ENCODE measurements at places on chromosomes 4 and X.

- DNase-seq: no peak
Observed at GRCh38 chrX:63764946-63765345, 20.1 kb downstream of the ARHGEF9 start.

DNA sequence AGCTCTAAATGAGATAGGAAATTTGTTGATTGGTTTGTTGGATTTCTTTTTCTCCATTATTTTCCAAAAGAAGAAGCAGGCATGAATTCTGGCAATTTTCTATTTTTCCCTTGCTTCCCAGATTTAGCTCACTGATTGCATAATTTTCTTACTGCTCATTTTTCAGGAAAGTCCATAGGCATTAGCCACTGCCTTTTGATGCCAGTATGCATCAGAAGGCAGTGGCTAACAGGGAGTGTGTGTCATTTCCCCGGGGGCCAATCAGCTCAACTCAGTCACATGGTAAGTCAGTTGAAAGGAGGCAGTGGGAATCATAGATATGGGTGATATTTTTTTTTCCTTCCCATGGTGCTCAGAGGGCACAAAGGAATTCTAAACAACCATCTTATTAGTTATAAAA lies 156.7 kb downstream of the TRIML1 start:
- no peak for DNase-seq

DNA sequence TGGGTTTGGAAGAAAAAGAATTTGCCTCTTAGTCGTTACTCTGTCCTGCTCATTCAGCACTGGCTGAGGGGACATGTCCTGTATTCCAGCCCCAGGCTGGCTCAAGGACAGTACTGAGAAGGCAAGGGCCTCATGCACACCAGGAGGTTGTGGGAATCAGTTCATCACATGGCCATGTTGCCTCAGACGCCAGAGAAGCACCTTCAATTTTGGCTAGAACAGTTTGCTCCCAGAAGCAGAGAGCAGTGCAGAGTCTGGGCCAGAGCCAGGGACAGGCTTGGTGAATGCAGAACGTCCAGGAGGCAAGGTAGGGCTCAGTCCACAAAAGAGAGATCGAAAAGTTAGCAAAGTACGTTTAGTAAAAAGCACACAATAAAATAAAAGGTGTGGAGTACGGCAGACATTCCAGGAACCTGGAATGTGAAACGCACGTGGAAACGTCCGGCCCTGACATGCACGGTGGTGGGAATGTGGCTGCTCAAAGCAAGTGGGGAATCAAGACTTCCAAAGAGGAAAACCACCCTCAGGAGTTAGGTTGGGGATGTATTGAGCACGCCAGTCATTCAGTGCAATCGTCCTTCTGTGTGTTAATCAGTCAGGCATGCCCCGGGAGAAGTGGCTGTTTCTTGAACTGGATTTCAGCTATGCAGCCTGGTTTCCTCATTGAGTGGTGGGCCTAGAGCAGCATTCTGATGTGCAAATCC lies 1.2 kb upstream of the SLC2A9 start:
- DNase-seq: no peak

GRCh38 chr4:57195622-57196021 lies 85.4 kb upstream of the IGFBP7 start:
- DNase-seq: no peak

- no peak for DNase-seq
Observed at GRCh38 chr4:8439168-8439567, 1.4 kb downstream of the ACOX3 start.

- DNase-seq: no peak
Observed at GRCh38 chr4:109683621-109684253, 19.5 kb downstream of the CASP6 start.

GRCh38 chrX:150257353-150258175 lies 105.6 kb upstream of the MAMLD1 start:
- no peak for DNase-seq

DNA sequence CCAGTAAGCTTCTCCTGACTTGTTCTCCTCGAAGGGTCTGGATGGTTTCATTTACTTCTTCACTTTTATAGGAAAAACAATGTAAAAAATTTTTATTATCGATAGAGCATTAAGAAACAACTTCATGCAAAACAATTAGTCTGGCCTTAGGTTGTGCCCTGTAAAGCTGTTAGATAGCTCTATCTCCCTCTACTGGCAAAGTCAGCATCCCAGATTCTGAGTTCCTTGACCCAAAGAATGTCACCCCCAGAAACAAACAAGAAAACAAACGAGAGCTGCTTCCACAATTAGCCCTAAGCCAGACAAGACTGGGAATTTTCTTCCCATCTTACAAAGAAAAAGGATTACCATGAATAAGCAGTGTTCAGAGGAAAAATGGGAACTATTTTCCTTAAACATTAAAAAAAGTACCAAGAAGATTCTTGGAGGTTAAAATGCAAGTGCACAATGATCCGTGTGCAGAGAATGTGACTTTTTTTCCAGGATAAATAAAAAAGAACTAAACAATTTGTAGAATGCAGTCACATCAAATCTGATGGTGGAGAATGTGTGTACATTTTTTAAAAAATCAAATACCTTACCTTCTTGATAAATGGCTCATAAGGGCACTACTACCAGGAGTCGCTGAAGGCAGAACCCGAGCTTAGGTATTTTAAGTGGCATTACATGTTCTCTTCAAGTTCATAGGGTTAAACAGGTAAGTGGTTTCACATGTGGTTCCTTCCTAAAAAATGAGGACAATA lies 293.2 kb downstream of the FBXO8 start:
- DNase-seq: no peak

DNA sequence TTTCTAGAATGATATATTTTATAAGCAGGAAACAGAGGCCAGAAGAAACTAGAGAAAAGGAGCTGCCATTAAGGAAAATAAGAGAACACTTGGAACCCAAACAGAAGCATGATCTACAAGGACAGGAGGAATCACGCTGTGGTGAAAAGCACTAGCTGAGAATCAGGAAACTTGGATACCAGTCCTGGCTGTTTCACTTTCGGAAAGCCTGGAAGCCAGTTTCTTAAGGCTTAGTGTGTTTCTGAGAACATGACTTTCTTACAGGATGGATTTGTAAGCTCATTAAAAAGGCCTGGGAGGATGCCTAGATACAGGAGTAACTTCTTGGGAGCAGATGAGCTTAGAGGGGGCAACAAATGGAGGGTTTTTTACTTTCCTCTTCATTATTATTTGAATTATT lies 36.9 kb downstream of the TLL1 start:
- no peak for DNase-seq

DNA sequence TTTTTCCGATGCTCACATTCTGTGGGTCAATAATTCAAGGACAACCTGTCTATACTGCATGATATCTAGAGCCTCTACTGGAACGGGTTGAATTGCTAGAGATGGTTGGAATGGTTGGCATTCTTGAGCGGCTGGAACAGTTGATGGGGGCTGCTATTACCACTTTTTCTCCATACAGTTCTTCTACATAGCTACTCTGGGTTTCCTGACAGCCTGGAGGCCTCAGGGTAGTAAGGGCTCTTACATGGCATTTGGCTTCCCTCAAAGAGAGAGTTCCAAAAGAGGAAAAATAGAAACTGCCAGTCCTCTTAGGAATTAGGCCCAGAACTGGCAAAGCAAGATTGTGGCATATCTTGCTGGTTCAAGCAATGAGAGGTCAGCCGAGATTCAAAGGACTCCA lies 53.1 kb downstream of the NAA11 start:
- no peak for DNase-seq

DNA sequence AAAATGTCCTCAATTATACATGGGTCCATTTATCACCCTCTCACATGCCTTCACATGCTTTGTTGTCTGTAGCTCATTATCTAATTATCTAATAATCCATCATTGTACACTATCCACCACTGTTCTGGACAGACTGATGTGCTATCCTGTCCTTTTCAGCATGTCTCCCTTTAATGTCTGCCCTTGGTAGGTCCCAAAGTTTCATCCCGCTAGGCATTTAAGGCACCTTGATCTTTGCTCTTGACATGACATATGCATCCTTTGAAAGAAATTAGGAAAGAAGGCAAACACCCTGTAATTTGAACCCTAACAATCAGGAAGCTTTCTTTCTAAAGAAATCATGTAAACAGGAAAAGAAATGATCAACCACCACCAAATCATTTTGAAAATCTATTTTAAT lies 5.7 kb downstream of the CHST7 start:
- no peak for DNase-seq

GRCh38 chr4:96103086-96103485 lies 263.2 kb downstream of the PDHA2 start:
- DNase-seq: no peak

DNA sequence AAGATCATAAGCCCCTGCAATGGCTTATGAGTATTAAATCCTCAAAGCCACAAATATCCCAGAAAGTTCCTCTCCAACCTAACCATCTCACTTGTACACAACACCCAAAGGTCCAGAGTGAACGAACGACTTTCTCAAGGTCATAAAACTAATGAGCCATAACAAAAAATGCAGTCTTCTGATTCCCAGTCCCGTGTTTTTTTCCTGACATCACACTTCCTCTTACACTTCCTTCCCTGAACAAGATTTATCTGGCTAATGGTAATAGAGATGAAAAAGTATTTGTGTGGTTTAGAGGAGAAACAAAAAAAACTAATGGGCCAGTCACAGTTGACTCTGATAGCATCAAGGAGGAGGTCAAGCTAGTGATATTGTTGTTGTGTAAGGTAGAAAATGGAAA lies 99.5 kb upstream of the KLHL13 start:
- no peak for DNase-seq

- no peak for DNase-seq
Observed at GRCh38 chrX:125977851-125978250, 188.2 kb downstream of the DCAF12L2 start.

DNA sequence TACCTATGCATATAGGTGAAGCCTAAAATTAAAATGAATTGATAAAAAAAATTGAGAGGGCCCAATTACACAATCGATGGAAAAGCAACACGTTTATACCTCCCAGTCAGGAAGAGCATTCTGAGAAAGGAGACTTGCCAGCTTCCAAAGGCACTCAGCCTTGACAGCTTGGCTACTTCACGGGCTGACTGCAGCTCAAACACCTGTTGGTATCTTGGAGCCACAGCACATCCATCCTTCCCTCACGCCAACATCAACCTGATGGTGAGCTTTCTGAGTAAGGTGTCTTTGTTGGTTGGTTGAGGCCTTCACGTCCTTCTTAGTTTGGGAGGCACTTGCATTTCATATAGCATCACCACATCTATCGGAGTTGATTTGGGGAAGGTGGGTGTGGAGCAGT lies 598.9 kb upstream of the DIPK2B start:
- no peak for DNase-seq

DNA sequence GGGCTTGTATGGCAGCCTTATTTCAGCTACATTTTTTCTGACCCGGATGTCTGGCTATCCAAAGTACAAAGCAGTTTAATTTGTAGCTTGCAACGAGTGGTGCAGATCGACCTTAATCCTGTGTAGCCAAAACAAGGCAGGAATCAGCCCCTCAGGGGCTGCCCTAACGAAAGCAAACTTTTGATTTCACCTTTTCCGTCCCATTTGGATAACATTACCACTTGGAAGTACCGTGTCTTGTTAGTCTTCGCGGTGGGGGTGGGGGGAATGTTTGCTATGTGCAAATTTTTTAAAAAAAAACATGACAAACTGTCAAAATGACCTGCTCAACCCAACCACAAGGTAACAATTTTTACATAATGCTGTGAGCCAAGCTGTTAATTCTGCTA lies 766 bp upstream of the DNAJB14 start:
- DNase-seq: no peak

DNA sequence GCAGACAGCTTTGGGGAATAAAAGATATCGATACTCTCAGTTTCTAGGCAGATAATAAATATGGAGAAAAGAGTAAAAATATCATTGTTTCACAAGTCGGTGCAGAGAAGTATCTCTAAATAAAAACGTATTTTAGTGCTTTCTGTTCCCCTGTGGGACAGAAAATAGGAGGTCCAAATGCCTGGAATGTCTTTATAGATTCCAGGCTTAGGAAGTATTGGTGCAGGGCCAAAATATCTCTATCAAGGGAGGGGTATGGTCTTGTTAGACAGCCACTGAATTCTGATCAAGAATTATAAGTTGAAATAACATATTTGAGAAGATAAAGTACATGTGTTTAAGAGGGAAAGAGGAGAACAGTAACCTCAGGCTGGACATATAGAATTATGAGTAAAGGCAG lies 596.4 kb downstream of the PCDH18 start:
- no peak for DNase-seq

- no peak for DNase-seq
Observed at GRCh38 chr4:152206185-152206584, 329.7 kb downstream of the FBXW7 start.

DNA sequence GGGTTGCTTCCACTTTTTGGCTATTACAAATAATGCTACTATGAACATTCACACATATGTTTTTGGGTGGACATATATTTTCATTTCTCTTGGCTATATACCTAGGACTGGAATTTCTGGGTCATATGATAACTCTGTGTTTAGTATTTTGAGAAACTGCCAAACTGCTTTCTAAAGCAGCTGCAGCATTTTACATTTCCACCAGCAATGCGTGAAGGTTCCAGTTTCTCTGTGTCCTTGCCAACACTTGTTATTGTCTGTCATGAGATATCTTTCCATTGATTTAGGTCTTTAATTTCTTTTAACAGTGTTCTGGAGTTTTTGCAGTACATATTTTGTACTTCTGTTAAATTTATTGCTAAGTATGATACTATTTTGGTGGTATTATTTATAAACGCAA lies 48.3 kb downstream of the CLCN5 start:
- no peak for DNase-seq

GRCh38 chrX:53280331-53281320 lies 758 bp downstream of the IQSEC2 start:
- no peak for DNase-seq

DNA sequence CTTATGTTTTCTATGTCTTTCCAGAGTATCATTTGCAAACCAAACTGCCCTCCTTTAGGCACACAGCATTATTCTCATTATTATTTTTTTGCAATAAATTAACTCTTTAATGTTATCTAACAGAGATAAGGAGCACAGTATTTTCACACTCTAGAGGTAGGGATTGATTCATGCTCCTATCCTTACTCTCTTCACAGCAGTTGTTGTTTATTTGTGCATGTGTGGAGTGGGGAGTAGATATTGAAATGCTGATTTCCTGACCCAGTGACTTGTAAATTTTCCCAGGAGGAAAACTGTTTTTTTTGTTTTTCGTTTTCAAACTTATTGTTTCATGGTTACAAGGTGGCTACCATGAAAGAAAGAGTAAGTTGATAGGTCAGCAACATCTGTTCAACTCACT lies 140.0 kb downstream of the NPFFR2 start:
- no peak for DNase-seq

GRCh38 chr4:134365852-134366251 lies 164.3 kb upstream of the PABPC4L start:
- DNase-seq: no peak

DNA sequence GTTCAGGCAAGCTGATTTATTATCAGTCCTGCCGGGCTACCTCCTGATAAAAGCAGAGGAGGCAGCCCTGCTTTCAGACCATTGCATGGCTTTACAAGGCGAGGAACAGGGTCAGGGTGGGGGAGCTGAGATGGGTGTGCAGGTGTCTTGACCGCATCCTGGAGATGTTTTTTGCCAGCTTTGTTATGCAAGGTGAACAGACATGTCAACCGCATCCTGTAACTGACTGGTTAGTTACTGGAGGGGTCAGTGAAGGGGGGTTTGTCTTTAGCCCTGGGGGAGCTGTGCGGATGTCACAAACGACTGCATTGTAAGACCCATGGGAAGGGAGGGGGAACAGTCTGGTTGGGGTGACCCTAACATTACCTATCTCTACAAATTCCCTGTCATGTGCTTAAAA lies 10.0 kb downstream of the ADAM29 start:
- no peak for DNase-seq

- DNase-seq: peak; percentile 6
Observed at GRCh38 chrX:24025741-24026403, 1.1 kb downstream of the KLHL15 start.
